ENCODE measurements at places on chromosomes 4 and X.

GRCh38 chr4:47533689-47534347, 48.7 kb downstream of the ATP10D start:
- DNase-seq = no peak

GRCh38 chr4:110886270-110886669, 263.4 kb upstream of the PITX2 start:
- DNase-seq = no peak

GRCh38 chrX:129979207-129979920, 3.1 kb upstream of the BCORL1 start:
- DNase-seq = no peak

DNA sequence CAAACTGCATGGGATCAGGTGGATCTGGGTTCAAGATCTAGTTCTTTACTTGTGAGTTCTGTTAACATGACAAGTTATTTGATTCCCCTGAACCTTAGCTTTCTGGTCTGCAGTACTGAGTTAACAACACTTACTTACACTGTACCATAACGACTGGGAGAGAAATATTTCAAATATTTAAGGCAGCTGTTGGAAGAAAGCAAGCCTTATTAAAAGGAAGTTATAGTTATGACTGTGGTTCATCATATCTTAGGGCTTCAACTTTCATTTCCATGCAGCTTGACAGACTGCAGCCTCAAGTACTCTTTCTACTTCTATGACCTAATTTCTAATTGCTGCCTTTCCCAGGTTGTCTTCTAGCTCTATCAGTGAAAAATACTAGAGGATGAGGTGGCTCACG, 40.0 kb upstream of the PDGFRA start:
- no peak for DNase-seq

DNA sequence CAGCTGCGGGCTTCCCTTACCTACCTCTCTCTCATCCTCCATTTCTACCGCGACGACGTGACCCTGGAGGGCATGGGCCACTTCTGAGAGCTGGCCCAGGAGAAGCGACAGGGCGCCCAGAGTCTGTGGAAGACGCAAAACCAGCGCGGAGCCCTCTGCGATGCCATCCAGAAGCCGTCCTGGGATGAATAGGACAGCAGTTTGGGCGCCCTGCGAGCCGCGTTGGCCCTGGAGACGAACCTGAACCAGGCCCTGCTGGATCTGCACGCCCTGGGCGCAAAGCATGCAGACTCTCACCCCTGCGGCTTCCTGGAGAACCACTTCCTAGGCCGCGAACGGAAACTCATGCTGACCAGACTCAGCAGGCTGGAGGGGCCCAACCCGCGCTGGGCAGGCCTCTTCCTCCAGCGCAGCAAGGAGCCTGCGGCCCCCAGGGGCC, 52.7 kb upstream of the TMPRSS11F start:
- no peak for DNase-seq

GRCh38 chr4:20687864-20688263, 12.4 kb upstream of the PACRGL start:
- no peak for DNase-seq

GRCh38 chr4:38832624-38833528, 23.7 kb downstream of the TLR6 start:
- no peak for DNase-seq

- no peak for DNase-seq
Observed at GRCh38 chrX:130771648-130772047, 131.4 kb downstream of the ENOX2 start.

Data from activated CD8-positive, alpha-beta memory T cell treated with anti-CD3 and anti-CD28 coated beads for 48 hours (primary cell).